Activated naive CD4-positive, alpha-beta T cell treated with anti-CD3 and anti-CD28 coated beads for 36 hours (primary cell): ENCODE measurements at places on chromosomes 11 and 22.

GRCh38 chr11:10400856-10401255, 54.2 kb upstream of the AMPD3 start:
- no peak for DNase-seq

DNA sequence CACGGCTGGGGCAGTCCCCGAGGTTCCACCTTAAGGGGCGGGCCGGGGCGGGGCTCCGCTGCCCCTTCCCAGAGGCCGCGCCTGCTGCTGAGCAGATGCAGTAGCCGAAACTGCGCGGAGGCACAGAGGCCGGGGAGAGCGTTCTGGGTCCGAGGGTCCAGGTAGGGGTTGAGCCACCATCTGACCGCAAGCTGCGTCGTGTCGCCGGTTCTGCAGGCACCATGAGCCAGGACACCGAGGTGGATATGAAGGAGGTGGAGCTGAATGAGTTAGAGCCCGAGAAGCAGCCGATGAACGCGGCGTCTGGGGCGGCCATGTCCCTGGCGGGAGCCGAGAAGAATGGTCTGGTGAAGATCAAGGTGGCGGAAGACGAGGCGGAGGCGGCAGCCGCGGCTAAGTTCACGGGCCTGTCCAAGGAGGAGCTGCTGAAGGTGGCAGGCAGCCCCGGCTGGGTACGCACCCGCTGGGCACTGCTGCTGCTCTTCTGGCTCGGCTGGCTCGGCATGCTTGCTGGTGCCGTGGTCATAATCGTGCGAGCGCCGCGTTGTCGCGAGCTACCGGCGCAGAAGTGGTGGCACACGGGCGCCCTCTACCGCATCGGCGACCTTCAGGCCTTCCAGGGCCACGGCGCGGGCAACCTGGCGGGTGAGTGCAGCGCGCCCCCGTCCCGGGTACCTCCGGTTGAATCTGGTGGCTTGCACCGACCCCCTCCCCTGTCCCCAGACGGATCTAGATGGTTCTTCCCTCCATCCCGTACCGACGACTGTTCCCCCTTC, at the start of gene SLC3A2:
Gene SLC3A2, plus strand, starts transcription at position 94 of the 776 bp plus-strand sequence. Its CDS starts 128 bp downstream, at position 222.
- DNase-seq = peak; percentile 82

DNA sequence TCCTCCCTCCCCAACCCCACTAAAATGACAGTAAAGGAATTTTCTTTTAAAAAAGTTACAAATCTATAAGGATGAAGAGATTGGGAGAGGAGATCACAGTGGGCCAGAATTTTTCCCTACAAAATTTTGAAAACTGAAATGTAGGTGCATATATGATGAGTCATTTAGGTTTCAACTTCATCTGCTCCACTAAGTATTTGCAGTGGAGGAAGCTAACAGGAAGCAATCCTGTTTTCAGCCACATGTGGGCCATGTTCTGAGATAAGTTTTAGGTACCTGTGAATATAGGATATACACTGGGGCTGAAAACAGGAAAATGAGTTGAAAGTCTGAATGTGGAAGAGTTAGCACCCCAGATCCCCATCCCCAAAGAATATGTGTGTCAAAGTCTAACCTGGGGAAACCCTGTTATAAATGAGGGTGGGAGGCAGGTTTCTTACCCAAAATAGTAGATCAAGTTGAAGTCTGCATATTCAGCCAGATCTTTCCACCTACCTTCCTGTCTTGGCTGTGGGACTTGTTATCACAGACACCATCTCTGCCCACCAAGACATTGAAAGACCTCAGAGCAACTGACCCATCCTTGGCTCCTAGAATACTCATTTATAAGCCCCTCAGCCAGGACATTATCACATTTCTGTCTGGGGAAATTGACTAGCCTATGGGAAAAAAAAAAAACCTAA, 87.3 kb downstream of the PACS1 start:
- peak; percentile 19 for DNase-seq

DNA sequence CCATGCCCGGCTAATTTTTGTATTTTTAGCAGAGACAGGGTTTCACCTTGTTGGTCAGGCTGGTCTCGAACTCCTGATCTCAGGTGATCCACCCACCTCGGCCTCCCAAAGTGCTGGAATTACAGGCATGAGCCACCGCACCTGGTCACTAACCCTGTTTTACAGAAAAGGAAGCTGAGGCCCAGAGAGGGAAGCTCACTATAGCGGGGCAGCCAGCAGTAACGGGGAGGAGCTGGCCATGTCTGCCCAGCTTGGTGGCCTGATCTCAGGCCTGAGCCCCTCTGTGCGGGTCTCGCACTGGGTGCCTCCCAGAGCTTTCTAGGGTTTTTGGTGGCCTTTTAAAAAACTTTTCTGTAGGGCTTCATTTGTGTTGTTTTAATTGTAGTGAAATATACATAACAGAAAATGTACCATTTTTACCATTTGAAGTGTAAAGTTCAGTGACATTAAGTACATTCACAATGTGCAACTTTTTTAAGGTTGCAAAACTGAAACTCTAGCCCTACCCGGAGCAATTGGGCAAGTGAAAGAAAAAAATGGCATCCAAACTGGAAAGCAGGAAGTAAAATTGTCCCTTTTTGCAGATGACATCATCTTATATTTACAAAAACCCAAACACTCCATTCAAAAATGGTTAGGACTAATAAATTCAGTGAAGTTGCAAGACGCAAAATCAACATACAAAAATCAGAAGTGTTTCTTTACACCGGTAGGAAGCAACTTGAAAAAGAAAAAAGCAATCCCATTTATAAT, 14.5 kb upstream of the CYTH4 start:
- DNase-seq = no peak

- DNase-seq = no peak
Measured at GRCh38 chr22:32042924-32043323, at the start of gene SLC5A1. Gene SLC5A1, plus strand, starts transcription at chr22:32043261. Its CDS starts 21 bp downstream, at chr22:32043282.
